ENCODE measurements at places on chromosomes 7 and 10. TPM values are rescaled to one million over a fixed set of nuclear protein-coding genes. Genes with fewer than 3 reads are reported as not detected.

GRCh38 chr7:157013602-157014549, 3.4 kb upstream of the MNX1 start:
- DNase-seq = no peak

PRLHR gene
- total RNA-seq = 23.1 TPM

HYCC1 gene
- 23.6 TPM for total RNA-seq

DNA sequence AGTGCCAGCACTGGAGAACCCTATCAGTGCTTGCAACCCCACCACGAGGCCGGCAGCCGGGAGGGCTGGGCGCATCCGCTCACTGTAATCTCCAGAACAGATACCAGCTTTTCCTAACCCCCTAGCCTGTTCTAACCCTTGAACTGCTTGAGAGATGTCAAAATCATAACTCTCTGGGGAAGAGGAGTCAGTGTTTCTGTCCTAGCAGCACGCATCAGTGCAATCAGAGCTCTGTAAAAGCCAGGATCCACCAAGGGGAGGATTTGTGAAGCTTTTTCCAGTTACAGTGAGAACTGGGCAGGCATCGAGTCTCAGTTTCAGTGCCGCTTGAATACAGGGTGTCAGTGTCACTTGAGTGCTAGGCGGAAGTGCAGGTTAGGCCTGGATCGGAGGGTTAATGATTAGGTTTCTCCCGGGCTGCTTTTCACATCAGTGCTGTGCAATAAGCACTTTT, 104.5 kb upstream of the INSYN2A start:
- no peak for DNase-seq

Data from vagina (tissue), 2 donors.